ENCODE measurements at places on chromosomes 1 and 21.

- DNase-seq, result no peak
Measured at GRCh38 chr21:16283516-16283915, 553.7 kb downstream of the USP25 start.

DNA sequence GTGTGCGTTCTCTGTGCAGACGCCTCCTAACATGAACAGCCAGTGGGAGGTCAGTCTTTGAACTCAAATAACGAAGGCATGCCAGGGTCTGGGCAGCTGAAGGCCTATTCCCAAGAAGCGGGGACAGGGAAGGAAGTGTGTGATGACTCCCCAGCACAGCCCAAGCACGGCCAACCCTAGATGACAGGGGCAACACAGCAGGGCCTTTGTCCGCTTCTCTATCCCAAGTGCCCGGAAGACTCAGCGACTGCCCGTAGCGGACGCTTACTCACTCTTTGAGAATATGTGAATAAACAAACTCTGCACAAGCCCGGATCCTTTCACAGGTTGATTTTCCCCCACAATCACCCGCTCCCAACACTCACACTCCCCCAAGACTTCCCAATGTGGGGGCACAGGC is 11.2 kb downstream of the C1orf198 start:
- DNase-seq, result no peak

GRCh38 chr1:93374334-93375106 is 28.8 kb downstream of the DR1 start:
- DNase-seq, result no peak

GRCh38 chr1:116808200-116808847 is 54.1 kb downstream of the CD2 start:
- peak; percentile 11 for DNase-seq

DNA sequence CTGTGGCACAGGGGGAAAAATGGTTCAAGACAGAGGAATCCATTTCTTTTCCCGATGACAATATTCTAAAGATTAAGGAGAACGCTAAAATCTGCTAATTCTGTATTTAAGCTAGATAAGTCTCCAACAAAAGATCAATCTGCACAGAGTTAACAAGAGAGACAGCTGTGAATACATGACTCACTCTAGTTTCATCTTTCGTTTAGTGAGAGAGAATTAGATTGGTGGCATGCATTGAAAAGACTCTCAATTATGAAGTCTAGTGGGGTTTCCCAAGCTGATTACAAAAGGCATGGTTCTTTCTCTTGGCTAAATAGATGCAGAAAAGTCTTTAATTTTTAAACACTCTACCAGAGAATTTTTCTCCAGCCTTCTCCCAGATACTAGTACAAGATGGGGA is 34.4 kb downstream of the CAPN9 start:
- DNase-seq, result peak; percentile 36

- no peak for DNase-seq
Measured at GRCh38 chr1:6130036-6130435, 50.1 kb downstream of the CHD5 start.

DNA sequence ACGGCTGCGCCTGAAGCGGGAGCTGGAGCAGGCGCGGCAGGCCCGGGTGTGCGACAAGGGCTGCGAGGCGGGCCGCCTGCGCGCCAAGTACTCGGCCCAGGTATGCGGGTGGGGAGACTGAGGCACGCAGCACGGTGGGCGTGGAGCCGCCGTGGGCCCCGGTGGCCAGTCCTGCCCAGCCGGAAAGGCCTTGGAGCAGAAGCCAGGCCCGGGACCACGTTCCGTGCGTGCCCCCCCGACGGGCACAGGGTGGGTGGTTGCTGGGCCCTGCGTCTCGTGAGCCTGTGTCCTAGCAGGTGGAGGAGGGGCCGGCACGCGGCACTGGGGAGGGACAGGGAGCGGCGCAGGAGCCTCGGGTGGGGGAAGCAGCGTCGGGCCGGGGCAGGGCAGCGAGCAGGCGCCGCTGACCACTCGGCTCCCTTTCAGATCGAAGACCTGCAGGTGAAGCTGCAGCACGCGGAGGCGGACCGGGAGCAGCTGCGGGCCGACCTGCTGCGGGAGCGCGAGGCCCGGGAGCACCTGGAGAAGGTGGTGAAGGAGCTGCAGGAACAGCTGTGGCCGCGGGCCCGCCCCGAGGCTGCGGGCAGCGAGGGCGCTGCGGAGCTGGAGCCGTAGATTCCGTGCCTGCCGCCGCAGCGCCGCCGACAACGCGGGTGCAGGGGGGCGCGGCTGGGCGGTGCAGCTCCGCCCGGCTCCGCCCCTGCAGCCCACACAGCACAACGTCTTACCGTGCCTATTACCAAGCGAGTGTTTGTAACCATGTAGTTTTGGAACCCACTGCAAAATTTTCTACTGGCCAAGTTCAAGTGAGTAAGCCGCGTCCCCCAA is 78.2 kb downstream of the SKI start:
- DNase-seq, result no peak

DNA sequence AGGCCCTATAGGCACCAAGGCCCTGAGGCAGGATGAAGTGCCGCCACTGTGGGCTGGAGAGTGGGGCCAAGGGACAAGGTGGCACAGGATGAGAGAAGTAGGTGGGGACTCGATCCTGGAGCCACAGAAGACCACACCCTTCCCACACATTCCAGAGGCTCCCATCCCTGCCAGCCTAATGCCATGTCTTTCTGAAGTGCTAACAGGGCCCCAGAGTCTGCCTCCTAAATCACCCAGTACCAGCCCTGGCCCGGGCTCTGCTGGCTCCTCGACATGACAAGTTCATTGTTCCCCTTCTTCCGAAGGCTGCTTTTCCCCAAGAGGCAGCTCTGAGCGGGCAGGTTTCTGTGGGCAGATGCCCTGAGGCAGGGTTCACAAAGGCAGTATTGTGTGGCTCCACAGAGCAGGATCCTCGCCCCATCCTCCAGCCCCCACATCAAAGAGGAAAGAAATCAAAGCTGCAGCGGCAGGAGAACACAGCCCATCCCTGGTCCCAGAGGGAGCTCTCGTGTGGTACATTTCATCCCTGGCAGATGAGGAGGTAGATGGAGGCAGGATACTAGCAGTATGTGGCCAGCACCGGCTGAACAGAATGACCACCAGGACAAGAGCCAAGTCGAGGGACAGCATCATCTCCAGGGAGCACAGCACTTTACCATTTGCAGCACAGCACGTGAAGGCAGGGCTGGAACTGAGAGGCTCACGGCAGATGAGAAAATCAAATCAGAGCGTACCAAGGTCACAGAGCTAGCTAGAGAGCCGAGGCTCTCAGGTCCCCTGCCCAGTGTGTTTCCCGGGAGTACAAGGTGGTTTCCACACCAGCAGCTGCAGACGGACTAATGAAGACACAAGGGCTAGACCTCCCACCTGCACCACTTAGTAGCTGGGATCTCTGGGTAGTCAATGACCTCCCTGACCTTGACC is 64.8 kb downstream of the SYF2 start:
- no peak for DNase-seq

Data from adipocyte (in vitro differentiated cells).